Upper lobe of left lung (tissue), 6 donors: ENCODE measurements at places on chromosomes 6 and 20.

GRCh38 chr20:49572857-49573256 is 4.9 kb upstream of the PTGIS start:
- no peak for DNase-seq
- no peak overlapping the region for H3K27ac ChIP-seq
- H3K36me3 ChIP-seq, result no peaks in the 10 kb centered on the region
- H3K4me1 ChIP-seq, result peaks cover 4% of the 10 kb centered on the region
- H3K27me3 ChIP-seq, result peaks cover 8% of the 10 kb centered on the region
- no peak overlapping the region for H3K4me3 ChIP-seq

- peaks cover 54% of the 10 kb centered on the region for H3K4me1 ChIP-seq
- peak overlapping the region; percentile 57 for H3K4me3 ChIP-seq
- no peaks in the 10 kb centered on the region for H3K36me3 ChIP-seq
- DNase-seq, result peak; percentile 82
- H3K27ac ChIP-seq, result peak overlapping the region; percentile 67
Observed at GRCh38 chr6:3231247-3232016, 4.0 kb upstream of the TUBB2B start.

DNA sequence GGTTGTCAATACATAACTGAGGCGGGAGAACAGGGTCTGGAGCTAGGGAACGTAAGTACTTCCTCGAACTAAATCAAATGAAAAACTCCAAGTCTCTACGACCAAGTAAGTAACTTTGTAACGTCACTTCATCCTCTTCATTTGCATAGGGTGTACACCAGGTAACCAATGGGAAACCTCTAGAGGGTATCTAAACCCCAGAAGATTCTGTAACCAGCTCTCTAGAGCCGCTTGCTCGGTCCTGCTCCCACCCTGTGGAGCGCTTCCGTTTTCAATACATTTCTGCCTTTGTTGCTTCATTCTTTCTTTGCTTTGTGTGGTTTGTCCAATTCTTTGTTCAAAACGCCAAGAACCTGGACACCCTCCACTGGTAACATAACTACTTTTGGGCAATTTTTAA is 133.5 kb upstream of the TMEM170B start:
- peak overlapping the region; percentile 36 for H3K27ac ChIP-seq
- H3K4me1 ChIP-seq, result peaks cover 17% of the 10 kb centered on the region

- H3K27me3 ChIP-seq, result no peaks in the 10 kb centered on the region
- H3K27ac ChIP-seq, result peak overlapping the region; percentile 55
- DNase-seq, result no peak
- no peak overlapping the region for H3K4me3 ChIP-seq
- H3K4me1 ChIP-seq, result peaks cover 57% of the 10 kb centered on the region
Observed at GRCh38 chr20:1121429-1121828, 3.0 kb downstream of the PSMF1 start.

DNA sequence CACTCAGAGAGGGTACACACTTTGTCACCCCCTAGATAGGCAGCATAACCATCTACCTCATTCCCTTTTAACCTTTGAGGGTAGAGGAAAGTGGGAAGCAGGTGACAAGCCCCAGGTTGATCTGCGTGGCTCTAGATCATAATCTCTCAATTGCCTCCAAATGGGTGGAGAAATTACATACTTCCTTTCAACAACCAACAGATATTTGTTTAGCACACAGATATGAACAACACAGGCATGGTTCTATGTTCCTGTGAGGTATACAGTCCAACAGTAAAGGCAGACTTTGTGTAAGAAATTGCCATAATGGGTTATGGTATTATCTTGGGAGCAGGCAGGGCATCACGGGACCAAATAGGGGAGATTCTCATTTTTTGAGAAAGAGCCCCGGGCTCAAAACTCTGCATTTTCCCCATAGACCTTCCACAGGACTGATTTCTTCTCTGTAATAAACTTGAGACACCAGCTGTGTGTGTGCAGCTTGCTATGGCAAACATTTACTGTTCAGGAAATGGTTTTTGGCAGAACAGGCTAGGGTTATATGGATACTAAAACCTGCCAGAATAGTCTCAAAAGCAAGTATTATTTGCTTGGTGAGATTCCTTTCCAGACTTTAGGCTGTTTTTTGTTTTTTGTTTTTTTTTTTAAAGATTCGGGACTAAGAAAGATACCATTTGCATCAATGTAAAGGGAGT is 126.2 kb downstream of the CD164 start:
- H3K4me3 ChIP-seq, result no peak overlapping the region
- H3K4me1 ChIP-seq, result no peaks in the 10 kb centered on the region
